ENCODE measurements at places on chromosomes 7 and 10.

- DNase-seq: no peak
These were observed 50.6 kb downstream of the ZNF277 start for GRCh38 chr7:112257073-112257472.

DNA sequence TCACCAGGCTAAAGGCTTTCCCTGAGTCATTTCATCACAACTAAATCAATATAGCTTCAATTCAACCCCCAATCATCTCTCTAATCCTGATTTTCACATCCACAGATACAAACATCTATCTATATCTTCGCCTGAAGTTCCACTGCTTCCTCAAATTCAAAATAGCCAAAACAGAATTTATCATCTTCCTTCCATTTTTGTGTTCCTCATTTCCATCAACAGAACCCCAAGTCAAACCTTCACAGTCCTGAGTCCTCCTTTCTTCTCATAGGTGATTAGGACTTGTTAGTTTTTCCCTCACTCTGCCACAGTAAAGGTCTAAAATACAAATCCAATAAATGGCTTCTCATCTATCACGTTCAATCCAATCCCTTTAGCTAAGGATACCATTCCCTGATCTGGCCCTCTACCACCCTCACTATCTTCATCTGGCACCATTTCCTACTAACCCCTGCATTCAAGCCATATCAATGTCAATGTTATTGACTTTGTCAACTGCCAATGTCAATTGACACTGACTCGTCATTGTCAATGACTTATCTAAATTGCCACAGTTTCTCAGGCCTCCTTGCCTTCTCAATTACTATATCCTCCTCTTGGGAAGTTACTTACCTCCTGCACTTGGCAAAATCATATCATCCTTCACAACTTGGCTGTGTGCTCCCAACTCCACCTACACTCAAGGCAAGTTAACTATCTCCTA, 2.6 kb downstream of the HYCC1 start:
- peak; percentile 13 for DNase-seq

DNA sequence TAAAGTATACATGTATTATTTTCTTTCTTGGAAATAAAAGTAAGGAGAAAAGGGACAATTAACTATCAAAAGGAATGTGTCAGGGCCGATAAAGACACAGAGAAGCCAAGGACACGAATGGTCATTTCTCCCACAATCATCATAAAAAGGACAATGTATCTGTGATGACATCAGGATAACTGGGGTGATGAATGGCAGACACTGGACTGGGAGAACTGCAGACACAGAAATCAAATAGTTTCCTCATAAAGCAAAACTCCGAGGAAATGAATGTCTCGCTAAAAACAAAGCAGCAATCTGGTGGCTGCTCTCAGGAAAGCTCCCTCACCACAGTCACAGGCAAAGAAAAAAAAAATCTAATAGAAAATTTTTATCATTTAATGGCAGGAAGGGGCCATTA, 69.3 kb upstream of the NPY start:
- no peak for DNase-seq

- peak; percentile 85 for DNase-seq
These were observed 52.1 kb downstream of the TSPAN12 start for GRCh38 chr7:120805636-120806388.

GRCh38 chr10:43574906-43575305, 490 bp upstream of the ZNF239 start:
- no peak for DNase-seq

- no peak for DNase-seq
These were observed 28.3 kb downstream of the OGDHL start for GRCh38 chr10:49733866-49734265.

Data from hematopoietic multipotent progenitor cell treated with erythropoietin and hydrocortisone succinate and interleukin-3 and kit ligand, for 8 days (in vitro differentiated cells).